Activated naive CD4-positive, alpha-beta T cell (primary cell): ENCODE measurements at places on chromosomes 2 and 18.

DNA sequence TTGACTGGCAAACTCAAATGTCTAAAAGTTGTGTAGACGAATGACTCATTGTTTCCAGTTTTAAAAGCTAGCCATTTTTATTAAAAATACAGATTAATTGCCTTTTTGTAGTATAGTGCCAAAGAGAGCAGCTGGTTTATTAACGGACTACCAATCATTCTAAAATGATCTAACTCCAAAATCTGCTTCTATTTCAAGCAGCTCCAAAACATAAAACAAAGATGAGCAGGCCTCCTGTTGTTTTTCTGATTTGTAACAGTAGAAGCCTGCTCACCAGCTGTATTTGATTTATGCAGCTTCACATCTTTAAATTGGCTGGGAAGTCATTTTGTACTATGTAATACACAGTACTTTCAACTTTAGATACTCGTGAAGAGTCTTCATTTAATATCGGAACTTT is 171.8 kb downstream of the UBR3 start:
- no peak for DNase-seq

DNA sequence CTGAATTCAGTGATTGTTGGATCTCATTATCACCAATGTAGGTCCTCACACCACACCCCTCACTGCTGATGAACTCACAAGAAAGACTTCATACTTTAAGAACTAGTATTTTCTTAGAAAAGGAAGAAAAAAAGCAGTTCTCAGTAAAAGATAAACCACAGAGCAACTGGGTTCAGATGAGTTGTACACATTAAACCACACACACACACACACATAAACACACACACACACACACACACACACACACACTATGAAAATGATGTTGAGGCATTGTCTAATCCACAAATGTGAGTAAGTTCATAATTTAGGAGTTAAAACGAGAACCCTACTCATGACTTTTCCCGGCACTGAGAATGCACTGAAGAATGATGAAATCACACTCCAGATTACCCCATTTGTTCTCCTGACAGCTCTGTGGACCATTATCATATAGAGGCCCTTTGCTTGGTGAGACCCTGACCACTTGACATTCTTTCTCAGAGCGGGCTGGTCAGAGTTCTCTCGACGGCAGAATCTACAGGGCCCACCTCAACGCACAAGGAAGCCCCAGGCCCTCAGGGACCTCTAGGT is 106.2 kb downstream of the BCL2 start:
- DNase-seq = no peak

- DNase-seq = no peak
These were observed 44.5 kb downstream of the DOCK10 start for GRCh38 chr2:224997802-224998201.

DNA sequence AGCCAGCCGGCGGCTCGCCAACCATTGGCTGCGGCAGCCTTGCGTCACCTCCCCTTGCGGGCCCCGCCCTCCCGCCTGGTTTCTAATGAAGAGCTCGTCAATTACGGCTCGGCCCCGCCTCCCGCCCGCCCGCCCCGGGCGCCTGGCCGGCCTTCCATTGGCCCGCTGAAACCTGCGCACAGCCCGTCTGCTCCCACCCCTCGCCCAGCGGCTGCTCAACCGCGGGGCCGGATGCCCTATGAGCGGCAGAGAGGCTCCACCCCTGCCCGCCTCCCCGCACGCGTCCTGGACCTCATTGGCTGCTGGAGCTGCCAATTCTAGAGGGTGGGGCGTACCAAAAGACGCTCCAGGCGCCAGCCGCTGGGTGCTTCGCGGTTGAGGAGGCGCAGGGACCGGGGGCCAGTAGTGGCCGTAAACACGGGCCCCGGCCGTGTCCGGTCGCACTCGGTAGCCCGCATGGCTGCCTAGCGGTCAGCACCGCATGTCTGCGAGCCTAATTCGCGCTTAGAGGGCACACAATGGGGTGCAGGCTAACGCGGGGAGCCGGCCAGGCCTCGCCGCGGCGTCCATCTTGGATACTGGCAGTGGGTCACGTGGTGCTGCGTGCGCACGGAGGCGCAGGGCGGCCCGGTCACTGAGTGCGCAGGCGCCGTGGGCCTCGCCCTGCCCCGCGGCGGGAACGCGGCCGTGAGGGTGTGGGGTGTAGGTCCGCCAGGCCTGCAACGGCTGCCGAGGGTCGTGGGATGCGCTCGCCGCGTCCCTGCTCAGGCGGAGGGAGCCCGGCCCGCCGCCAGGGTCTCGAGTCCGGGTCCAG is 454 bp upstream of the HDAC4 start:
- peak; percentile 100 for DNase-seq

- DNase-seq = no peak
These were observed 418.1 kb upstream of the CDH20 start for GRCh38 chr18:60915160-60915559.

DNA sequence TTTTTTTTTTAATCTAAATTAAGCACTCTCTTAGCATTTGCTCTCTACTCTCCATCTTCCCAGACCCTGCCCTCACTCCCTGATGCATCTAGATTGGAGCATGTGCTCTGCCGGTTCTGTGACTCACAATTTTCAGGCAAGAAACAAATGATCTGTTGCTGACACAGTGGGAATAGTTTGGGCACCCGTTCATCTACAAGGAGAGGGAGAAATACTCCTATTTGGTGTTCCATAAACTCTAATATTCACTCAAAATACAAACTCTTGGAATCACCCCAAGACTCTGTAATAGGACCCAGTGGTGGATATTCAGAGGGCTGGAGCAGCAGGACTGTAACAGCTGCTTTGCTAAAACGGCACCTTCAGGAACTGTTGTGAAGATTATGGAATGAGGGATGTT is 37.1 kb upstream of the LINC00305 start:
- DNase-seq = no peak

- DNase-seq = no peak
These were observed 151.8 kb upstream of the UNC80 start for GRCh38 chr2:209619782-209620181.

- no peak for DNase-seq
These were observed 17.8 kb downstream of the CRIM1 start for GRCh38 chr2:36373149-36373926.

DNA sequence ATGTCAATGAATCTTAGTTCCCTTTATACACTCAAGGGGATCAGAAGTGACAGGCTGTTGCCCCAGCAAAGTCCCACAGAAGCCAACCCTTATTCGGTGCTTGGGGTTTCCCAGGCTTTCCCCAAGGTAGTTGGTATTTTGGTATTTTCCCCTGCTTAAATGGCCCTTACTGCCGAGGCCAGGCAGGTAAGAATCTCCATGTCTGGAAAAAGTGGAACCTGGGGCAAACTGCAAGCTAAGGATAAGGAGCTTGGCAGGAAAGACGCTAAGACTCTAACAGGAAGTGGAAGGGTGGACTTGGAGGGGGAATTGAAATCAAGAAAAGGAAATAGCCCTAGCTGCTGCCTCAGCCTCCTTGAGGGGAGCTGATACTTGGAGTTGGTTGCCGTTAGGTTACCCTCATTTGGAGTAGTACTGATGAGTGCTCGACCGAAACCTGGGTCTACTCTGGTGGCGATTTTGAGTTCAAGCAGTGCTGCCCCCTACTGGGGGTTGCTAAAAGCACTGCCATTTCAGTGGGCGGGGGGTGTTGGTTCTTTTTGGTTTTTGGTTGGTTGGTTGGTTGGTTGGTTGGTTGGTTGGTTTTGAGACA is 3.3 kb upstream of the GPBAR1 start:
- DNase-seq = peak; percentile 35

DNA sequence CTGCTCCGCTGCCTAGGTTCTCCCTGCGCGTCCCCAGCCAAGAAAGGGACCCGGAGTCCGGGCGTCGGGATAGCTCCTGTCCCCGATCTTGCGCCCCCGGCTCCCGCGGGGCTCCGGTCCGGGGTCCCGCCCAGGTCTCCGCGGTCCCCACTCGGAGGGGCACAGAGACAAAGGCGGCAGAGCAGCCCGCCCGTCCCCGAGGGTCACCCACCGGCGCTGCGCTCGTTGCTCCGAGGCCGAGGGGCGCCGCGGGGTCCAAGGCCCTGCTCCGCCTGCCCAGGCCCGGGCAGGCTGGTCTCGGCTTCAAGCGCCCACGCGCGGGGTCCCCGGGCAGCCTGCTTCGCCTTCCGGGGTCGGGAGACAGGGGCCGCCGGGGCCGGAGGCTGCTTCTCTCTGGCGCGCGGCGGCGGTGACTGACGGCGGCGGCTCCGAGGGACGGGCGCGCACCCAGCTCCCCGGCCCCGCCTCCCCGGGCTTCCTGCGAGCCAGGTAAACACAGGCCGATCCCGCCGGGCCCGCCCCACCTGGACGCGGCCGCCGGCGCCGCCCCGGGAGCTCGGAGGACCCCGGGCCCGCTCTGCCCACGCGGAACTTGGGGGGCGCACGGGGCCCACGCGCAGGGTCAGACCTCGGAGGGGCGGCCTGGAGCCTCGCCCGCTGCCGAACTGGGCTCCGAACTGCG is at the start of gene MBP:
Gene MBP (minus strand): TSS at position 415 of the 682 bp plus-strand sequence. CDS start 27,522 bp downstream, outside the sequence.
- peak; percentile 69 for DNase-seq

DNA sequence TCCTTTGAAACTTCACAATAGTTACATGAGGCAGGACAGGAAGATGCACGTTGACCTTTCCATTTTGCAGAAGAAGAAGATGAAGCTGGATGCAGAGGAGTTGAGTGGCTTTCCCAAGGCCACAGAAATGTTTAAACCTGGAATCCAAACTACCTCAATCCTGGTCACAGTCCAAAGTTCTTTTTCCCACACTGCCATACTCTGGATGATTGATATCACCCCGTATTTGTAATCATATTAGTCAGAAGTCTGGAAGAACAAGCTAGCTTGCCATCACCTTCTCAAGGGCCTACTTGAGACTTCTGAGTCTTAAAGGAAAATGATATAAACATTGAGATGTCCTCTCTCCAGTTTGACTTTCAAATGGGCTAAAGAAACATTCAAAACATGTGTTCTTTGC is 190.1 kb downstream of the LNPK start:
- no peak for DNase-seq

DNA sequence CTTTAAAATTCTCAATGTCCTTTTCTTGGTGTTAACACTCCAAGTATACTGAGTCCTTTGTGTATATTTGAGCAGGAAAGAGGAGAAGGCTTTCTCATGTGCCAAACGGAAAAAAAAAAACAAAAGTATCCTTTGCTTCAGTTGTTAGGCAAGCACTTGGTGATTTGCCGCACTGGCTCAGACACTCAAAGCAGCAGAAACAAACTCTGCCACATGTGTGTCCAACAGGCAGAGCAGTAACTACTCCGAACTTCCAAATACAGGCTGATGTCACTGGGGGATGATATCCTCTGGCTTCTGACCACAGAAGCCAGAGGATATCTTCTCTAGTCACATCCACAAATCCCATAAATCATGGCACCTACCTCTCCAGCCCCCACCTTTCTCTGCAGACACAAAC is 108.0 kb upstream of the SALL3 start:
- no peak for DNase-seq

DNA sequence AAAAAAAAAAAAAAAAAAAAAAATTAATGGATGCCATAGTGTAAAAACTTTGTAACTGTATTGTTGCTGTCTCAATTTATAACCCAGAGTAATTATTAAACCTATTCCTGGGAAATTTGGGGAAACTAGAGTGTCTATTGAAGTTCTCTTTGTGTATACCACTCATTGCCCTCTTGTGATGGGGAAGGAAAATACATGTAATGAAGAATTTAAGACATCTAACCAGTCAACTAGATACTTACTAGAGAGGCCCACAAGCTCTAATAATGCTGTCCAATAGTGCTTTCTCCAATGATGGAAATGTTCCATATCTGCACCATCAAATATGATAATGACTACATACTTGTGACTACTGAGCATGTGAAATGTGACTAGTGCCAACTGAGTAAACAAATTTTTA is 168.5 kb upstream of the SLC39A10 start:
- DNase-seq = no peak

DNA sequence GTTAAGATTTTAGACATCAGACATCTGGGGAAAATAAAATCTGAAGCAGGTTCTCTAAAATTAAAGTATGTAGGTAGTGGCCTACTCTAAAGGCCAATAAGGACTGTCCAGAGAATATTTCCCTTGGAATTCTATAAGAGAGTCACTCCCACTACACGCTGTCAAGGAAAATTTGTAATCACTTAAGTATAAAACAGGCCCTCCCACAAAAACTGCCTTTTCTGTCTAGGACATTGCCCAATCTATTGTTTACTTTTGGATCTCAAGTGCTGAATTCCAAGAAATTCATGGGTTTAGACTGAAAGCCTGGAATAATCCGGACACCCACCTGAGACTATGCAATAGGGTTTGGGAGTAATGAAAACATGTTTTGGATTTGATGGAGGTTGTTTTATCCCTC is 1.7 kb upstream of the SRBD1 start:
- no peak for DNase-seq

- no peak for DNase-seq
These were observed 10.1 kb downstream of the EHD3 start for GRCh38 chr2:31244101-31244500.

GRCh38 chr2:61439241-61440002 is 31.5 kb downstream of the USP34 start:
- no peak for DNase-seq

GRCh38 chr18:34873986-34874580 is 164.0 kb downstream of the DTNA start:
- no peak for DNase-seq

- no peak for DNase-seq
These were observed 36.3 kb downstream of the SMAD2 start for GRCh38 chr18:47893939-47894699.

- no peak for DNase-seq
These were observed 9.8 kb downstream of the GEN1 start for GRCh38 chr2:17763641-17764333.

DNA sequence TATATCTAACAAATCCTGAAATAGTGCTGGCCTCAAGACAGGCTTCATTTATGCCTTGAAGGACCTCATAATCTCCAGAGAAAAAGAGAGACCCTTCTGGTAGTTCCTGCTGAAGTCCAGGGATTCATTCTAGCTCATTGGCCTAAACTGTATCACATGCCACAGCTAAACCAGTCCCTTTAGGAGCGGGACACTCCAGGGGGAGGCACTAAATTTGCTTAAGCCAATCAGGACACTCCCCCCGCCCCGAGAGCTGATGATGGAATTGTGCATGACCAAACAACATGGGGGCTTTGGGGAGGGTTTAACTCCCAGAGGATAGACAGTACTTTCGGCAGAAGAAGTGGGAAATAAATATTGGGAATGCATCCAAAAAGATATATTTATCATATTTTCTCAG is 36.4 kb upstream of the CXCR4 start:
- DNase-seq = no peak

DNA sequence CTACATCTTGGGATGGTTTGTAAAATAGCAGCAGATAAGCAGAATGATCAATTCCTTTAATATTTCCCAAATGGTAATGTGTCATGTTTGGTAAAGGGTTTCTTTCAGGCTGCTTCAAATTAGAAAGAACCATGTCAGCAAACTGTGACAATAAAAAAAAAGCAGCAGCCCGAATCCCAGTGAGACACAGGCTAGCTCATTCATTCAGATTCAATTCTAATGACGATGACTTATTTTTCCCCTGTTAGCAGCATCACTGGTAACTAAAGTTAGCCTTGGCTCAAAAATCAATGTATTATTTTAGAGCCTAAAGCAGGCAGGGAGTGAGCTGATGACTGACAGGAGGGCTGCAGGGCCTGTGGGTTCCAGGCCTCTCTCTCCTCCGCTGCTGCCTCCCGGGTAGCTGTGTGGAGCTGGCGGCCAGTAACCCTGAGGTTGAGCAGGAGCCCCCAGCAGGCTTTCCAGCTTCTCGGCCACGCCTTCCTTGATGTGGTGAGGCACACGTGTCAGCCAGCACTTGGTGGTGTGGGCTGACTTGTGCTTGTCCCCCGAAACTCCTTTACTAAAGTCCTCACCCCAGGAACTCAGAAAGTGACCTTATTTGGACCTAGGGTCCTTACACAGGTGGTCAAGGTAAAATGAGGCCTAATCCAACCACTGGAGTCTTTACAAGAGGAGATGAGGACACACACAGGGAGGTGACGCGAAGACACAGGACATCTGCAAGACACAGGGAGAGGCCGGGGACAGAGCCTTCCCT is 120.5 kb upstream of the HS6ST1 start:
- no peak for DNase-seq
